ENCODE measurements at places on chromosomes 5 and 9. TPM values are rescaled to one million over a fixed set of nuclear protein-coding genes. Genes with fewer than 3 reads are reported as not detected.
A peak's percentile ranks its signal among the peaks of the same experiment; 100 is the strongest.

SH3TC2 gene
- 2.9 TPM for polyA plus RNA-seq

ADAMTS13 gene
- 1.5 TPM for polyA plus RNA-seq

RABEPK gene
- polyA plus RNA-seq: 24.3 TPM

PCDHA1 gene
- not detected for polyA plus RNA-seq

GALNT12 gene
- polyA plus RNA-seq: 0.38 TPM

WDR36 gene
- polyA plus RNA-seq: 6.9 TPM

GRCh38 chr9:90423661-90424193 lies 218.9 kb downstream of the DIRAS2 start:
- no peak for DNase-seq

DNA sequence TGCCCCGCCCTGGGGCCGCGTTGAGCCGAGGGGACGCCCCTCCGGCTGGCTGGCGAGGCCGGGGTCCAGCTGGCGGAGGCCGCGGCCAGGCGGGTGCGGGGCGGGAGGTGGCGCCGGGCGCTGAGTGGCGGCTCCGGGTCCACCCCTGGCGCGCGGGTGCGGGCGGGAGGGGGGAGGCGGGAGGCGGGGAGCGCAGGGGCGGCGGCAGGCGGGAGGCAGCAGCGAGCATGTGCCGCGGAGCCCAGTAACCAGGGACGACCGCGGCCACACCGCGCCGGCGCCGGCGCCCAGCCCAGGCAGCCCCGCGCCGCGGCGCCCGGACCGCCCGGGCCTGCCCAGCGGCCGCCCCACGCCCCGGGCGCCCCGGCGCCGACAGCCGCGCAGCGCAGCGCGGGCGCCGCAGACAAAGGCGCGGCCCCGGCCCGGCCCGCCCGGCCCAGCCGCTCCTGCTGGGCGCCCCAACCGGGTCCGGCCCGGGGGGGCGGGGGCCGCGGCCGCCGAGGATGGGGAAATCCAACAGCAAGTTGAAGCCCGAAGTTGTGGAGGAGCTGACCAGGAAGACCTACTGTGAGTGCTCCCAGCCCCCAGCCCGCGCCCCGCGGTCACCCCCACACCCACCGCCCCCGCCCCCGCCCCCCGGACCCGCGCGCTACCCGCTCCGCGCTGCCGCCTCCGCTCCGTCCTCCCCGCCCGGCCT lies at the start of gene NCS1:
Gene NCS1, plus strand, starts transcription at position 244 of the 697 bp plus-strand sequence. Its CDS starts 260 bp downstream, at position 504.
- DNase-seq: peak; percentile 77

DNA sequence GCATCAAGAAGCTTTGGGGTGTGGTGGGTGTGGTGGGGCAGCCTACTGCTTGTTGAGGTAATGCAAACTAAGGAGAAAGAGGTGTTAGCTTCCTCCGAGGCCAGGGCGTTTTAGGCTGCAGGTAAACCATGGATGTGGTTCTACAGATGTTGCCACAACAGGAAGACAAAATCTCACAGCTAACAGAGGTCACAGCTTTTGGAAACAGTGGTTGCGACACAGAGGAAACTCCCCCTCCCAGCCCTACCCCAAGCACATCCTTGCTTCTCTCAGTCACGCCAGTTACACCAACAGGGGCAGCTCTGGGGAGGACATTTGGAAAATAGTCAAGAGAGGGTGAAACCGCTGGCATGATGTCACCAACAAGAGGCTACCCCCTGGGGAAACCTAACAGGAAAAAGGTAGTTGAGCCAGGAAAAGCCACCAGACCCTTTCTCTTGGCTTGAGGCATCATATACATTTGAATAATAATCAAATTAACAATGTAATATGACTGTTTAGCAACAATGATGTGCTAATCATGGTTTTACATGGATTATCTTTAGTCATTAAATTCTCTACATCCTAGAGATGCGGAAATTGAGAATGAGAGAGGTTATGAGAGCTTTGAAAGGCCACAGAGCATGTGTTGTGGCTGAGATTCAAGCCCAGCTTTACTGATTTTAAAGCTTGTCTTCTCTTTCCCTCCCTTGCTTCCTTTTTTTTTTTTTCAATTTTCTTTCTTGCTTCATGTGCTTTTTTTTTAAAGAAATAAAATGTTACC lies 82.2 kb upstream of the IL12B start:
- DNase-seq: no peak

GRCh38 chr5:167254132-167254531 lies 1037.3 kb upstream of the WWC1 start:
- no peak for DNase-seq

- peak; percentile 71 for DNase-seq
Measured at GRCh38 chr5:154740483-154740882, 14.7 kb upstream of the LARP1 start.

DNA sequence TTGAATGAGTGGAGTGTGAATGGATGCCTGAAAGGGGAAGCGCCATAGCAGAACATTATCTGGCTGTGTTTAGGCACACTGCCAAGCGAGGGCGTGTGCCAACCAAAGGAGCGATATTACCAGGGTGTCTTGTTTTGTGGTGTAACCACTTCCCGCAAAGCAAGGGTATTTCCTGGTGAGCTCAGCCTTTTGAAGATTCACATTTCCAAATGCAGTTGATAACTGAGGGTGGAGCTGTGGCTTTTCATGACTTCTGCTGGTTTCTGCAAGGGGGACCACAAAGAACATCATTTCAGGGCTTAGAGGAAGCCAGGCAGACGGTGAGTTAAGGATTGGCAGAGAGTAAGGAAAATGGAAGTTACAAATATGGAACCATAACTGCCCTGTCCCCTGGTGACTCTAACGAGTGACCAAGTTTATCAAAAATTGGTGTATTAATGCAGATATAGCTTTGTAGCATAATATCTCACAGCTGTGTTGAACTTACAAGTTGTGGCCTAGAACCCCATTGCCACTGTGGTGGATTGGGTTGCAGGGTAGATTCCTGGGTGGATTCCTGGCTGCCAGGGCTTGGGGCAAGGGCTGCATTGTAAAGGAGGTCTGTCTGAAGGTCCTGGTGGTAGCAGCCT lies 71.4 kb downstream of the RALGPS1 start:
- DNase-seq: peak; percentile 64

GRCh38 chr9:86508208-86508903 lies 154.1 kb upstream of the TUT7 start:
- no peak for DNase-seq

DNA sequence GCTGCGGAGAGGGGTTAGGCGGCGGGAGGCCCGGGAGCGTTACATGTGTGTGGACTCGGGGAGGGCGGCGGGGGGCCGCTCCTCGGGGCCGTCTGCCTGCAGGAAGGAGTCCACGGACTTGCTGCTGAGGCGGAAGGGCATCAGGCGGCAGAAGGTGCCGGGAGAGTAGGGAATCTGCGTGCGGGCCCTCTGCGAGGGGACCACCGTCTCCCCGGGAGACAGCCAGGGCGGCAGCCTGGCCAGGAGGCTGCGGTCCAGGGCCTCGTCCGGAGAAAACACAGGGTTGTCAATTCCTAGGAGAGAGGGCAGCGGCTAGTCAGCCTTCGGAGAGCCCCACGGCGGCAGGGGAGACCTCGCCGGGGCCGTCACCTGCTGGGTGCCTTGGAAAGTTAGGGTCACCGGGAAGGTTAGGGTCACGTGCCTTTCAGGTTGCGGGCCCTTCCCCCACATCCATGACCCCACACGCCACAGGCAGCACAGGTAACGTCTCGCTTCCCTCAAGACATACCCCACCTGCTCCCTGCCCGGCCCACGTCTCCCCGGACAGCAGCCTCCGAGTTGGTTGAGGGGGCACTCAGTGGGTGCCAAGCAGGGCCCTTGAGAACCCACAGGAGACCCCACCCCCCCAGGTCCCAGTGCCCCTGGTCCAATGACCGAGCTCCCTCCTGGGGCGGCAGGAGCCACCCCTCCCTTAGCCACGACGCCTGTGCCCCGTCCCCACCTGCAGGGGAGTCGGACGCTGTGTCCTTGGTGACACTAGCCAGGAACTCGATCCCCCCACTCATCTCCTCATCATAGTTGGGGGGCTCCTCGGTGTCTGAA lies 32.1 kb downstream of the EXOC3 start:
- DNase-seq: peak; percentile 15

DNA sequence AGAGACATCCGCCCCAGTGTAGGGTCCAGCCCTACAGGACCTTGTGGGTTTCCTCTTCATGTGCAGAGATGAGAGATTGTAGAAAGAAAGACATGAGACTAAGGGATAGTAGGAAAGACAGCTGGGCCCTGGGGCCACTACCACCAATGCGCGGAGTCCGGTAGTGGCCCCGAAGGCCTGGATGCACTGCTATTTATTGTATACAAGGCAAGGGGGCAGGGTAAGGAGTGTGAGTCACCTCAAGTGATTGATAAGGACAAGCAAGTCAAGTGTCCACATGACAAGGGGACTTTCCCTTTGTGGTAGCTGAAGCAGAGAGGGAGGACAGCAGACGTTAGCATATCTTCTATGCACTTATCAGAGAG lies 6.2 kb upstream of the TMEM141 start:
- no peak for DNase-seq
